ENCODE measurements at places on chromosomes 7 and 10.

DNA sequence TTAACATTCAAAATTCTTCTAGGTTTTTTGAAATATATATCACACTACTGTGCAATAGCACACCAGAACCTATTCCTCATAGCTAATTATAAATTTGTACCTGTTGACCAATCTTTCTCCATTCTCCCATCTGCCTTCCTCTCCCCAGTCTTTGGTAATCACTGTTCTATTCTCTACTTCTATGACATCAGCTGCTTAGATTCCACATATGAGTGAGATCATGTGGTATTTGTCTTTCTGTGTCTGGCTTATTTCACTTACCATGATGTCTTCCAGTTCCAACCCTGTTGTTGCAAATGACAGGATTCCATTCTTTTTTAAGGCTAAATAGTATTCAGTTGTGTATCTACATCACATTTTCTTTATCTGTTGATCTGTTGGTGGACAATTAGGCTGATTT is 54.4 kb upstream of the CCDC6 start:
- no peak for DNase-seq
- H3K27me3 ChIP-seq: no peaks in the 10 kb centered on the region
- no peaks in the 10 kb centered on the region for H3K36me3 ChIP-seq
- peaks cover 4% of the 10 kb centered on the region for H3K4me1 ChIP-seq

DNA sequence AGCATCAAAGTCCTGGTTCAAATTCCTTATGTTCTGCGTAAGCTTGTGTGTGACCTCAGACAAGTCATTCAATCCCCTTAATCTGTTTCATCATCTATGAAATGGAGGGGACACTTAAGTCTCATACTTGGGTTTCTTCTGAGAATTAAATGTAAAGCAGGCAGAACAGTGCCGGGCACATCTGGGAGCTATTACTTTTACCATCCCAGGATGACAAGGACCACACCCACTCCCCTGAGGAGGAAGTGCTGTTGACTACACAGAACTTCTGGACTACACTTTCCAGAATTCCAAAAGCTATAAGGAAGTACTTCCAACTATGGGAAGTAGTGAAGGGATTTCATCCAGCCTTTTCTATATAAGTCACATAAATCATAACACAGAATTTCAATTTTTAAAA is 294.9 kb downstream of the IPMK start:
- H3K4me3 ChIP-seq: no peak overlapping the region
- H3K36me3 ChIP-seq: no peaks in the 10 kb centered on the region
- H3K27ac ChIP-seq: no peak overlapping the region
- no peaks in the 10 kb centered on the region for H3K4me1 ChIP-seq
- no peak for DNase-seq

DNA sequence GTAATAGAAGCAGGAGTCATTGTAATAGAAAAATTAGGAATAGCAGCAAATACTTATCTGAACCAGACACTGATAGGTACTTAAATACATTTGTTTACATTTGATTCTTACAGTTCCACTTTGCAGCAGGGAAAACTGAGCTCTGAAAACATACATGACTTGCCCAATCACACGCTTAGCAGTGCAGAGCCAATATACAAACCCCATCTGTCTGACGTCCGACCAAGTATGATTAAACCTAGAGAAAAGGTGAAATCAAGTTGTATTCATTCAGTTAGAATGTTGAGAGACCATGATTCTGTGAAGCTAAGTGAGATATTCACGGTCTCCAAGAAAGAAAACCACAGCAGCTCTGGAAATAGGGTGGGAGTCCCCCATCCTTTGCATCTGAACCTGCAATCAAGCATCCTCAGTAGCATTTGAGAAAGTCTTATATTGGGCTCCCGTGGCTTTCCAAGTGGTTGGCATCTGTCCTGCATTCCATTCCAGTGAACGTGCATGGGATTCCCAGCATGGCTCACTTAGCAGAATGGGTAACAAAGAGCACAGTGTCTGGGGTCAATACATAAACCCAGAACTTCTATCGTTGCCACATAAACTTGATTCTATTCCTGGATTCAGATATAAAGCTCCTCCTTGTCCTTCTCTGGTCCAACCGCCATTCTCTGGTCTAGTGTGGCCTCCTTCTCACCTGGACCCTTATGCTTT is 148.7 kb upstream of the RSU1 start:
- no peaks in the 10 kb centered on the region for H3K36me3 ChIP-seq
- H3K4me1 ChIP-seq: peaks cover 4% of the 10 kb centered on the region
- no peak overlapping the region for H3K4me3 ChIP-seq
- DNase-seq: peak; percentile 80

DNA sequence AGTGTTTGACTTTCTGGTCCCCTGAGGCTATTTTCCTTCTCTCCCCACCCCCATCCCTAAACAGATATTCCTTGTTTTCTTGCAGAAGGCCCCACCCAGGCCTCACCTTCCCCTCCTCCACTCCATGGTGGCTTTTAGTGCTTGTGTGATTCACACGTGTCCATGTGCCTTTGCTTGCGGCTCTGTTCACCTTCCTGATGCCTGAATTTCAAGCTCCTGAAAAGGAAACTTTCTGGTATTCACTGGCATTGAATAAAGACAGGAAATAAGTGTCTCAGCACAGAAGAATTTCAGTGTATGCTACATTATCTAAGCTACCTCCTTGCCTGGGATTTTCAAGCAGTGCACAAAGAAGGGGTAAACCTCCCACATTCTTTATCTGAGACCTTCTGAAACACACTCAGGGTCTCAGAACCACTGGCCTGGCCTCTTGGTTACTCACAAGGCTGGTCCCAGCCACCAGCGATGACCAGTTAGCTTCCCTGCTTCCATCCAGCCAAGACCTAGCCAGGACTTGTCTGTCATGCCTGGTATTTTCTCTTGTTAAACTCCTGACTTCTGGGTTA is 17.2 kb upstream of the UBE2H start:
- H3K4me1 ChIP-seq: peaks cover 4% of the 10 kb centered on the region
- H3K36me3 ChIP-seq: no peaks in the 10 kb centered on the region
- DNase-seq: peak; percentile 88
- H3K27me3 ChIP-seq: no peaks in the 10 kb centered on the region
- H3K27ac ChIP-seq: peak overlapping the region; percentile 11
- H3K4me3 ChIP-seq: no peak overlapping the region

- DNase-seq: no peak
- H3K4me1 ChIP-seq: peaks cover 5% of the 10 kb centered on the region
- H3K36me3 ChIP-seq: no peaks in the 10 kb centered on the region
Observed at GRCh38 chr10:71715860-71716259, 3.7 kb downstream of the C10orf105 start.

GRCh38 chr7:20509892-20510572 is 105.4 kb upstream of the ABCB5 start:
- H3K27ac ChIP-seq: no peak overlapping the region
- no peak for DNase-seq
- H3K27me3 ChIP-seq: no peaks in the 10 kb centered on the region

GRCh38 chr10:30435073-30435422 is 1.1 kb downstream of the MAP3K8 start:
- H3K4me3 ChIP-seq: peak overlapping the region; percentile 61
- H3K4me1 ChIP-seq: peaks cover 3% of the 10 kb centered on the region

DNA sequence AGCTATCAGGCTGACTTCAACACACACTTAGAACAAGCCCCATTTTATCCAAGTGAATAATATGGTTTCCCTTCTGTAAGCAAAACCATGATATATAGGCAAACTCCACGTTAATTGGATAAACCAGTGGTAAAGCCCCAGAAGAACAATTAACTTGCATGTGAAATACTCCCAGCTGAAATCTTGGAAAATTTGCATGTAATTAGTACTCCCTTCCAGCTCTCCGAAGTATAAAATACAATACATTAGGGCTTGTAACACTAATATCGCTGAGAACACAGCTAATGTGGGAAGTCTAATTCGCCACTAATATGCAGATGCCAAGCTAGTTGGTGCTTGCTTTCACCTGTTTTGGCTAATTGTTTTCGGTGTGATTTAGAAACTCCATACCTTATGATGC is 859.0 kb upstream of the AUTS2 start:
- H3K27ac ChIP-seq: no peak overlapping the region
- DNase-seq: no peak
- H3K36me3 ChIP-seq: no peaks in the 10 kb centered on the region
- H3K4me1 ChIP-seq: no peaks in the 10 kb centered on the region
- no peak overlapping the region for H3K4me3 ChIP-seq

DNA sequence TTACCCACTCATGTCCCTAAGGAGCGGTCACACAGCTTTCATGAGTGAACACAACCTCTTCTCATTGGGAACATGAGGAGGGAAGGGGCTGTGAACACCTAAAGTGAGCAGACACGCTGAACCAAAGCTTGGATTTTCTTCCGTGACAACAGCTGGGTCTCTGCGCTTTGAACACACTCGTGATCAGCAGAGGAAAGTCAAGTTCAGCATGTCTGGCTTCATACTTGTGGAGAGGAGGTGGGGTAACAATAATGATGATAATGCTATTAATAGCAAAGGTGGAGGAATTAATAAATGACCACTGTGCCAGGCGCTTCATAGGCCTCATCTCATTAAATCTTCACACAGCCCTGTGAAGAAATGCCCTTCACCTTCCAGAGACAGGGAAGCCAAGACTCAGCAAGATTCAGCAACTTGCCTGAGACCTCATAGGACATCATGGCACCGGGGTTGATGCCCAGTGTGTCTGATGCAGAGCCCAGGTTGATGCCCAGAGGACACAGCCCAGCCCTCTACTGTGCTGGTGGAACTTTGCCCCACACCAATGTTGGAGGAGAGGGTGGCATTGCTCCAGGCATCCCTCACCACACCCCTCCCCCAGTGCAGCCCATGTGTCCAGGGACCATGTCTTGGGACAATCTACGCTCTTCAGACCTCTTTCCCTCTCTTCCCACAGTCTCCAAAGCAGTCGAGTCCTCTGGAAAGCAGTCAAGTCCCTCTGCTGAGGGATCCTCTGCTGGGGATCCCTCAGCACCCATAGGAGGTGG is 40.6 kb downstream of the GSDME start:
- H3K27me3 ChIP-seq: no peaks in the 10 kb centered on the region
- no peaks in the 10 kb centered on the region for H3K36me3 ChIP-seq
- no peak for DNase-seq

DNA sequence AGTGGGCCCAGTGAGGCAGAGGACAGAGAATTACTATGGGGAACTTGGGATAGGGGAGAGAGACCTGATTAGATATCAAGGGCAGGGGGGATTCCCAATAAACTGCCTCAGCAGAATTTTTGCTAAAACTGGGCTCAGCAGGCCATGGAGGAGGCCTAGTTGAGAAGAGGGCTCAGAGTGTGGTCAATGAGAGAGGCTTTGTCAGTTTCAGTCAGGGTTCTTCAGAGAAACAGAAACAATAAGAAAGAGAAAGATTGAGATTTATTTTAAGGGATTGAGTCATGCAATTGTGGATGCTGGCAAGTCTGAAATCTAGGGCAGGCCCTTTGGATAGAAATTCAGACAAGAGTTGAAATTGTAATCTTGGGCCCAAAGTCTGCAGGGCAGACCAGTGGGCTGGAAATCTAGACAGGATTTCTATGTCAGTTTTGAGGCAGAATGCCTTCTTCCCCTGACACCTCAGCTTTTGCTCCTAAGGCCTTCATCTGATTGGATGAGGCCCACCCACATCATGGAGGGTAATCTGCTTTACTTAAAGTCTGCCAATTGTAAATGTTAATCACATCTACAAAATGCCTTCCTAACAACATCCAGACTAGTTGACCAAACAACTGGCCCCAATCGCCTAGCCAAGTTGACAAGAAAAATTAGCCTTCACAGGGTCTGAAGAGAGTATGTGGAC is 33.5 kb upstream of the CCSER2 start:
- no peaks in the 10 kb centered on the region for H3K36me3 ChIP-seq
- H3K4me1 ChIP-seq: peaks cover 3% of the 10 kb centered on the region
- H3K4me3 ChIP-seq: no peak overlapping the region
- H3K27me3 ChIP-seq: no peaks in the 10 kb centered on the region
- no peak for DNase-seq

DNA sequence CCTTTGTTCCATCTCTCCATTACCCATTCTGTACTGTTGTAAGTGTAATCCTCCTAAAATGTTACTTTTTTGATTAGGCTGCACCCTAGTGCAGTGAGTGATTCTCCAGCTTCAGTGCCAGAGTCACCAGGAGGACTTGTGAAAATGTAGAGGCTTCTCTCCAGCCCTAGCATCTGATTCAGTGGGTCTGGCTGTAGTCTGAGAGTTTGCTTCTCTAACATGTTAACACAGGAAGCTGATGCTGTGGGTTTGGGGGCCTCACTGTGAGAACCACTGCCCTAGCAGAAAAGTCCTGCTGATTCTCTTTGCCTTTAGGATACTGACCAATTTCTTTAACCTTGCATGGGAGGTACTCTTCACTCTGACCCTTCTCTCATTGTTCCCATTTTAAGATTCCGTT is 24.4 kb downstream of the CSGALNACT2 start:
- no peak overlapping the region for H3K27ac ChIP-seq
- H3K4me3 ChIP-seq: no peak overlapping the region
- H3K36me3 ChIP-seq: no peaks in the 10 kb centered on the region

DNA sequence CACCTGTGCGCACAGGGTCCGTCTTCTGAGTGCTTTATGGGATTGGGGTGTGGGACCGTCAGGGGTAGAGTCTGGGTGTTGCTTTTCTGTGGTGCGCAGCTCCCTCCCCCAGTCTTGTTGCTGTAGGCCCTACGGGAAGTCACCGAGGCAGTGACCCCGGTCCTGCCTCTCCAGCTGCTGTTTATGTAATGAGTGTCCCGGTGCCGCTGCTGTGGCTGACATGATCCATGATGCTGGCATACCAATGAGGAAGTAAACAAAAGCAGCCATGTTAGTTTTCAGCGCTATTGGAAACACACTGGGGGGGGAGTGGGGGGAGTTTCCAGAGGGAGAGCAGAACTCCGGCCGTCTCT is 1.1 kb downstream of the TRIM8 start:
- peaks cover 7% of the 10 kb centered on the region for H3K4me1 ChIP-seq
- peak overlapping the region; percentile 53 for H3K4me3 ChIP-seq
- H3K27ac ChIP-seq: peak overlapping the region; percentile 4
- H3K36me3 ChIP-seq: no peaks in the 10 kb centered on the region
- DNase-seq: peak; percentile 68
- no peaks in the 10 kb centered on the region for H3K27me3 ChIP-seq

GRCh38 chr7:157612009-157612663 is 275.3 kb downstream of the DNAJB6 start:
- no peaks in the 10 kb centered on the region for H3K4me1 ChIP-seq
- no peak overlapping the region for H3K4me3 ChIP-seq
- no peaks in the 10 kb centered on the region for H3K36me3 ChIP-seq
- DNase-seq: no peak
